Upper lobe of right lung (tissue), 1 donor: ENCODE measurements at places on chromosomes 1 and 21. TPM values are rescaled to one million over a fixed set of nuclear protein-coding genes. Genes with fewer than 3 reads are reported as not detected.

CD160 gene
- 0.93 TPM for total RNA-seq

GRCh38 chr1:81007024-81007423, 793.7 kb upstream of the ADGRL2 start:
- no peaks in the 10 kb centered on the region for H3K36me3 ChIP-seq
- no peaks in the 10 kb centered on the region for H3K4me1 ChIP-seq
- H3K4me3 ChIP-seq, result no peak overlapping the region
- no peak for DNase-seq
- H3K27me3 ChIP-seq, result no peaks in the 10 kb centered on the region

GRCh38 chr1:193525917-193526710, 339.7 kb upstream of the B3GALT2 start:
- no peak for DNase-seq
- no peaks in the 10 kb centered on the region for H3K27me3 ChIP-seq
- H3K4me3 ChIP-seq, result no peak overlapping the region
- H3K4me1 ChIP-seq, result no peaks in the 10 kb centered on the region
- no peak overlapping the region for H3K27ac ChIP-seq
- no peaks in the 10 kb centered on the region for H3K36me3 ChIP-seq

- H3K36me3 ChIP-seq, result no peaks in the 10 kb centered on the region
- H3K4me3 ChIP-seq, result no peak overlapping the region
- DNase-seq, result no peak
- H3K4me1 ChIP-seq, result no peaks in the 10 kb centered on the region
- no peaks in the 10 kb centered on the region for H3K27me3 ChIP-seq
- H3K27ac ChIP-seq, result no peak overlapping the region
Measured at GRCh38 chr1:240387051-240387450, 224.9 kb downstream of the GREM2 start.
